A673 (cell line): ENCODE measurements at places on chromosomes 4 and X. TPM values are rescaled to one million over a fixed set of nuclear protein-coding genes. Genes with fewer than 3 reads are reported as not detected.
A peak's percentile ranks its signal among the peaks of the same experiment; 100 is the strongest.

Gene ARHGAP36
- not detected in 2 replicates for total RNA-seq

Gene MAGEA10
- total RNA-seq, result not detected in 2 replicates

DNA sequence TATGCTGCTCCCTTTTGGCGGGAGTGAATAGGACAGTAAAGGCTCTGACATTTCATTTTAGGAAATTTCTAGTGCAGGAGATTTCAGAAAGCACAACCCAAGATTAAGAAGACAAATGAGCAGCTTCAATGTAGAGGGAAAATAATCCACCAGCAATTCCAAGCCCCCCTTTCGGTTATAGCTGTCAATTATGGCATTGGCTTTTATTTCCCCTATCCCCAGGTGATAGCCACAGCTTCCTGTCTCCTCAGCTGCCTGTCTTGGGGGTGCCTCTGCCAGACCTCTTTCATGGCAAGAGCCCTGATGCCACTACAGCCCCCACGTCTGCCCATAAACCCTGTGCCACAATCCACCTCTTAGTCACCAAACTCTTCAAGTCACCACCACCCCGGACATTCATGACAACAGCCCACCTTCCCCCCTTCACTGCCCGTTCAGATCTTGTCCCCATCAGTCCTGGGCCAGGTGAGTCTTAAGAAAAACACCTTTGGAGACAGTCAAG lies 48.4 kb upstream of the CLNK start:
- H3K36me3 ChIP-seq, result no peaks in the 10 kb centered on the region
- H3K4me3 ChIP-seq, result no peak overlapping the region
- H3K4me1 ChIP-seq, result no peaks in the 10 kb centered on the region
- DNase-seq, result no peak
- H3K27me3 ChIP-seq, result no peaks in the 10 kb centered on the region

- H3K4me1 ChIP-seq, result no peaks in the 10 kb centered on the region
- DNase-seq, result peak; percentile 71
- no peaks in the 10 kb centered on the region for H3K36me3 ChIP-seq
- no peak overlapping the region for H3K27ac ChIP-seq
These were observed 46.4 kb downstream of the GPAT3 start for GRCh38 chr4:83582289-83582785.

DNA sequence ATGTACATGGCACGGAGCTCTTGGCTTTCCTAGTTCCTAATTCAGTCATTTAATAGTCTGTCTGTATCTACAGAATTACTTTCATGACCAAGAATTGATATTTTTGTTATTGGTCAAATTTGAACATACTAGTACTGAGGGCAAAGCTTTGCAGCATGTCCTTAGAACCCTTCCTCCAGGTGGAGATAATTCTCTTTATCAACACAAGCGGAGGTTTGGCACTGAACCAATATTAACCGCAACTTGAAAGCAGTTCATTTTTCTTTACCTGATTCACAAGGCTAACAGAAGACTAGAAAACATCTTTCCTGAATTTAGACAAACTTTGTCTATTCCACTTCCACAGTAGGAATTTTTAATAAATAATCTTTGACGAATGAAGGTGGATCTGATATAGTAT lies 73.8 kb downstream of the TACR3 start:
- H3K36me3 ChIP-seq, result no peaks in the 10 kb centered on the region
- no peak for DNase-seq
- no peak overlapping the region for H3K27ac ChIP-seq
- no peaks in the 10 kb centered on the region for H3K4me1 ChIP-seq
- no peak overlapping the region for H3K4me3 ChIP-seq
- H3K27me3 ChIP-seq, result no peaks in the 10 kb centered on the region

Gene STK26
- total RNA-seq, result 60.8 and 61.0 TPM in 2 replicates

Gene REPS2
- 0.04 and 0.31 TPM in 2 replicates for total RNA-seq

DNA sequence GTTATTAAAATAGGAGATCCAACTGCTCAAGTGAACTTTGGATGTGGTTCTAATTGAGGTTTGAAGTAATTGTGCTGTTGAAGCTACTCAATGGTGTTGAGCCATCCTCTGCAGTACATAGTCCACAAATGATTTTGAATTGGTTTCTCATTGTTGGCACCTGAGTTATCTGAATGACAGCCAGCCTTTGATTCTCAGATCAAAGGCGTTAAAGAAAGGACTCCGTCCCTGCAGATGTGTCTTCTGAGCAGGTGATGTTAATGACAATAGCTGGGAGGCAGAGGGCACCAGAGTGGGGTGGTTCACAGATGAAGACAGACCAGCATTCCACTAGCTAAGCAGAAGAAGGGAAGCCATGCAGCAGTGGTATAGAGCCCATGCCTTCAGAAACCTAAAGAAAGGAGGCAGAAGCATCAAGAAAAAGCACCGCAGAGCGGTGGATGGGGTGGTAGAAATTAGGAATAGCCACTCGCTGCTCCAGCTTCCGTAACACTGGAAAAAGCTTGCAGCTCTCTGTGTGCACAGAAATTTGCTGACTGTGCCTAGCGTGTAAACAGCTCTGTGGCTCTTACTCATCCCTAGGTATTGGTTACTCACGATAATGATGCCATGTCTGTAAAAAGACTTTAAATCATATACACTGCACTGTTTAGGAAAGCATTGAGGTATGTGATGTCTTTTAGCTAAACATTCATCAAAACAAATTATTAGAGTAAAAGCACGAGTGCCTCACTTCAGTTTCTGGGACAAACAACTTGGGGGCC lies 79.2 kb upstream of the CLCN4 start:
- H3K27ac ChIP-seq, result no peak overlapping the region
- H3K4me3 ChIP-seq, result no peak overlapping the region
- DNase-seq, result no peak
- no peaks in the 10 kb centered on the region for H3K27me3 ChIP-seq
- H3K4me1 ChIP-seq, result peaks cover 7% of the 10 kb centered on the region
- no peaks in the 10 kb centered on the region for H3K36me3 ChIP-seq

GRCh38 chrX:2903366-2903765 lies 25.8 kb downstream of the ARSD start:
- DNase-seq, result peak; percentile 17
- no peak overlapping the region for H3K4me3 ChIP-seq
- H3K4me1 ChIP-seq, result peaks cover 6% of the 10 kb centered on the region
- H3K27me3 ChIP-seq, result no peaks in the 10 kb centered on the region

DNA sequence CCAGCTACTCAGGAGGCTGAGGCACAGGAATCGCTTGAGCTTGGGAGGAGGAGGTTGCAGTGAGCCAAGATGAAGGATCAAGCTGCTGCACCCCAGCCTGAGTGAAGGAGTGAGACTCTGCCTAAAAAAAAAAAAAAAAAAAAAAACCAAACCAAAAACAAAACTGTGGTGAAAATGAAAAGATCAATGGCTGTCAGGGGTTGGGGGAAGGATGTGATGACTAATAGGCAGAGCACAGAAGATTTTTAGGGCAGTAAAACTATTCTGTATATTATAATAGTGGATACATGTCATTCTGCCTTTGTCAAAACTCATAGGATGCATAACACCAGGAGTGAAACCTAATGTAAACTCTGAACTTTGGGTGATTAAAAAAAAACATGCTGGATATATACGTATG lies 69.9 kb upstream of the ELOVL6 start:
- no peak overlapping the region for H3K27ac ChIP-seq
- H3K4me1 ChIP-seq, result no peaks in the 10 kb centered on the region
- H3K36me3 ChIP-seq, result no peaks in the 10 kb centered on the region
- H3K27me3 ChIP-seq, result no peaks in the 10 kb centered on the region

GRCh38 chr4:38667085-38667893 lies 3.3 kb downstream of the KLF3 start:
- peaks cover 57% of the 10 kb centered on the region for H3K4me1 ChIP-seq
- no peaks in the 10 kb centered on the region for H3K27me3 ChIP-seq
- H3K36me3 ChIP-seq, result no peaks in the 10 kb centered on the region
- peak; percentile 98 for DNase-seq

DNA sequence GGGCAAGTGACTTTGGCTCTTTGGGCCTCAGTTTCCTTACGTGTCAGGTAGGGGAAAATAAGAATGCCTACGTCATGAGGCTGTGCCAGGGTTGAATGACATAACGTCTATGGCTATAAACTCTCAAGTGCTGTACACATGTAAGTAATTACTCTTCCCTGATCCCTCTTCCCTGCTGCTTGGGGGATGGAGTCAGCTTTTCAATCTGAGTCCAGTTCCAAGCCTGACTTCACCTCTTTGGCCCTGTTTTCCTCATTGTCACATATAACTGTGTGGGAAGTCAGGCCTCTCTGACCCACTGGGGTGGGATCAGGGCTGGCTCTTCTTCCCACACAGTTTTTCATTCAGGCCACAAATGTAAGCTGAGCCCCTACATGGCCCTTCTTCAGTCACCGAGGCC lies 11.4 kb upstream of the CITED1 start:
- H3K36me3 ChIP-seq, result no peaks in the 10 kb centered on the region
- peaks cover 10% of the 10 kb centered on the region for H3K27me3 ChIP-seq
- no peak for DNase-seq
- H3K4me3 ChIP-seq, result no peak overlapping the region

DNA sequence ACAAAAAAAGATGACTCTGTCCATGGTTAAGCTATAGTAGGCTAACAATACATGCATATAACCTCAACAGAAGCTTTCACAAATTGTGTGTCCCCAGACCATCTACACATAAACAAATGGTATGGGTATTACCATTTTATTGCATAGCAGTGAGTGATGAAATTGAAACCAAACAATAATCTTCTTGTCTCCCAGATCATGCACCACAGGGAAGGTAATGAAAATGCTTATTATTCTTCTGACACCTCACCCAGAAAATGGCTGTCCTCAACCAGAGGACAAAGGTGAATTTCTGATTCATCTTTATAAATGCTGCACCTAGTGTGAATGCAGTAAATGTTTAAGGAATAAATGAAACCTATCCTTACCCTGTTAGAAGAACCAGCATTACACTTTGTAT lies 8.0 kb downstream of the PRSS12 start:
- no peak overlapping the region for H3K27ac ChIP-seq
- no peaks in the 10 kb centered on the region for H3K36me3 ChIP-seq
- H3K27me3 ChIP-seq, result no peaks in the 10 kb centered on the region
- no peaks in the 10 kb centered on the region for H3K4me1 ChIP-seq
- no peak for DNase-seq
- H3K4me3 ChIP-seq, result no peak overlapping the region

- no peaks in the 10 kb centered on the region for H3K36me3 ChIP-seq
- H3K27me3 ChIP-seq, result no peaks in the 10 kb centered on the region
- DNase-seq, result no peak
- H3K27ac ChIP-seq, result no peak overlapping the region
These were observed 1.1 kb downstream of the NAA10 start for GRCh38 chrX:153933748-153934147.

DNA sequence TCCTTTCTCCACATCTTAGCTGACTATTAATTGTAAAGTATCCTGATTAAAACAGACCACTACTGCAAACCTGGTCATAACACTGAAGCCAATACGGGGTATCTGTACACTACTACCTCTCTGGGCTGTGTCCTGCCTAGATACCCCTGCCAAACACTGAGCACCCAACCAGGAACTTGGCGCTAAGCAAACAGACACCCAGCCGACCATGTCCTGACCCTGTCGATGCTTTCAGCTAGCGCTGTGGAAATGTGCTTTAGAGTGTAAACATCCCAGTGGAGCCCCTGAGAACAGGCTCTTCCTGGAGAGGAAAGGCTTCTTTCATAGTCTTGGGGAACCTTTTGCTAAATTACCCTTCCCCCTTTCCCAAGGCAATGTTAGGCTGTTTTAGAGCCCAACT lies 52.9 kb downstream of the CCNG2 start:
- no peaks in the 10 kb centered on the region for H3K4me1 ChIP-seq
- H3K27ac ChIP-seq, result no peak overlapping the region
- H3K27me3 ChIP-seq, result no peaks in the 10 kb centered on the region
- H3K36me3 ChIP-seq, result no peaks in the 10 kb centered on the region
- H3K4me3 ChIP-seq, result no peak overlapping the region

- H3K36me3 ChIP-seq, result no peaks in the 10 kb centered on the region
- no peaks in the 10 kb centered on the region for H3K4me1 ChIP-seq
- H3K27ac ChIP-seq, result no peak overlapping the region
- no peaks in the 10 kb centered on the region for H3K27me3 ChIP-seq
- no peak for DNase-seq
- no peak overlapping the region for H3K4me3 ChIP-seq
These were observed 68.1 kb downstream of the DIAPH2 start for GRCh38 chrX:96752781-96753180.

DNA sequence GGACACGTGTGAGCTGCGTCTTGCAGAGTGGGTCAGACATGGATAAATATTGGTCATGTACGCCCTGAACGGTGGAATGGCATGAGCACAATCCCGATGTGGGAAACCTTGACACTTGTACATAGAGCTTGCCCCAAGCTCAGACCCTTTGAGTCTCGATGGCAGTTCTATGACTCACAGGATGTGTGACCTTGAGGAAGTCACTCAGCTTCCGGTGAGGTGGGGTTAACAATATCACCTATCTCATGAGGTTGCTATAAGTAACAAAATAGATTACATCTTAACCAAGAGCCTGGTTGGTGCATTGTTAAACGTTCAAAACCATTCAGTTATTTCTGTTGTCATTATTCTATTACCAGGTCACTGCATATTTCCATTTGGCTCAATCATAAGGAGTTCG lies 109.1 kb upstream of the TBL1X start:
- no peak overlapping the region for H3K4me3 ChIP-seq
- no peaks in the 10 kb centered on the region for H3K36me3 ChIP-seq
- no peak for DNase-seq
- H3K27me3 ChIP-seq, result no peaks in the 10 kb centered on the region
- no peak overlapping the region for H3K27ac ChIP-seq

Gene PAK3
- 0.61 TPM in 1 of 2 replicates, not detected in the other for total RNA-seq

DNA sequence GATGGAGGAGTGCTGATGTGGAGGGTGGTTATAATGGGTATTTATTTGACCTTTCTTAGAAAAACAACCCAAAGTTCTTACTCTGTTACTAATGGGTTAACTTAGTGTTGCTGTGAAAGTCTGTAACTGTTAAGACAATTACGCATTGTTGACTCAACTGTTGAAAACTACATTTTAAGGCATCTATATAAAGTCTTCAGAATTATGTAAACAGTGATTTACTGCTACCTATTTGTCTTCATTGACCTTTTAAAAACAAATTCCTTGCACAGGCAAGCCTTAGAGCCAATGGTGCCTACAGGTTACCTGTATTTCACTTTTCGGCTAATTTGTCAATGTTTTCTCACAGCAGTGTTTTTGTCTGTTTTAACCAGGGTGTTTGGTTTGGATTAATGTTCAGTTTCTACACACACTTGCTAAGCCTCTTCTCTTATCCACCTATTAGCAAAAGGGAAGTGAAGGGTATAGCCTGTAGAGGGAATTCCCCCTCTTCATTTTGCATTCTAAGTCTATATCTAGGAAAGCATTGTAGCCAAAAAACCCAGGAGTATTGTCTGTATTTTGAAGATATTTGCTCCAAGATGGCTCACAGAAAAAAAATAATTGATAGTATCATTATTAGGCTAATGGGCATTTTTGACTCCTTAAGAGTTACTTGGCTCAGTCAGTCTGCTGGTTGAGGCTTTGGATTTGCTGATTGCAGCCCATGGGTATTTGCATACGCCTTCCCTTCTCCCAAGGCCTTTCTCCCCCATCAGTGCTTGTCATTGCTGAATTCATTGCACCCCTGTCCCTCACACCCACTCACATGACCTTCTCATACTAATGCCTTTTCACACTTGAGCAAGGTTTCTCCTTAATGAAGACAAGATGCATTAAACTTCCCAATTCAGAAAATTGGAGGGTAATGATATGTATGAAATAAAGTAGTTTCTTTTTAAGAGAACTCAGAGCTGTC lies 30.5 kb downstream of the AFF1 start:
- H3K27me3 ChIP-seq, result no peaks in the 10 kb centered on the region
- H3K27ac ChIP-seq, result peak overlapping the region; percentile 96
- no peak overlapping the region for H3K4me3 ChIP-seq
- H3K4me1 ChIP-seq, result peaks cover 86% of the 10 kb centered on the region
- peak; percentile 20 for DNase-seq
